Stimulated activated CD8-positive, alpha-beta memory T cell treated with anti-CD3 and anti-CD28 coated beads, Interleukin-2, amount 100 ng/mL, for 1 hour (primary cell): ENCODE measurements at places on chromosomes 5 and 9.

GRCh38 chr9:133303266-133304157 is 28.5 kb upstream of the ABO start:
- no peak for DNase-seq

DNA sequence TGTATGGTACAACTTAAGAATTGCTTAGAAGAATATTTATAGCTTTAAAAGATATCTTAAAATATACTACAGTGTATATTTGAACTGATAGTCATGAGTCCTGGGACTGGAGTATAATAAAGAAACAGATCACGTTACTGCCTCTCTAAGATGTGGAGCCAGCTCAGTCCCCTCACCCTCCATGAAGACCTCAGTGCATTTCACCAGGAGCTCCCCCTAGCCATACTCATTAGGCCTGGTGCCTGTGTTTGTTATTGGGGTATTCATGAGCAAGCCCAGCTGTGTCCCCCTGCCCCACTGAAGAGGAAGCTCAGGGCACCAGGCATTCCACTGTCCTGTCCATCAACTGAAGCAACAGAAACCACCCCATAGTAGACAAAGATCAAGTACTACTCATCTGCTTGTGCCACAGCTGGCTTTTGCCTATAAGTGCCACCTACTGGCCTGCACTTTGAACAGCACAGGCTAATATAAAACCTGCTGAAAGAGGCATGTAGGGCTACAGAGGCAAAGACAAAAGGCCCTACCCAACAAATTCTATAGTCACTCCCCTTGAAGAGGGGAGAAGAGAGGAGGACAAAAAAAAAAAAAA is 850.2 kb upstream of the NUDT12 start:
- DNase-seq = no peak

GRCh38 chr9:134377976-134378375 is 51.7 kb downstream of the RXRA start:
- DNase-seq = no peak

- DNase-seq = no peak
Observed at GRCh38 chr9:114507726-114508125, 2.5 kb upstream of the WHRN start.

DNA sequence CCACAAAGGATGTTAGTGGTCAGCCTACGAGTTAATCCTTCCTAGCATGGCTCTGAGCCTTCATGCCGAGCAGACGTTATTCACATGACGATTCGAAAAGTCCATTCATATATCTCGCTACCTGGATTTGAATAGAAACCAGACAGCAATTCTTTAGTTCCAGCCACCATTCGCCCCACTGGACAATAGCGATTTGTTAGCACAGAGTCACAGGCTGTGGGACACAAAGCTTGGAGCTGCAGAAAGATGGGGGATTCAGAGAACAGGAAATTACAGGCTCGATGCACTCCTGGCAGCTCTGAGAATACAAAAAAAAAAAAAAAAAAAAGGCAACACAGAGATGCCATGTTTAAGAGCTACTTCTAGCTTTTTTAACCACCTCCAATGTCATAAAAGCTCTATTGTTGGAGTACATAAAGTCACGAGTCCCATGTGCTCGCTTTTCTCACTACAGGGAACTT is 110.7 kb downstream of the NR6A1 start:
- no peak for DNase-seq

GRCh38 chr5:158943057-158943456 is 156.7 kb downstream of the EBF1 start:
- DNase-seq = no peak

DNA sequence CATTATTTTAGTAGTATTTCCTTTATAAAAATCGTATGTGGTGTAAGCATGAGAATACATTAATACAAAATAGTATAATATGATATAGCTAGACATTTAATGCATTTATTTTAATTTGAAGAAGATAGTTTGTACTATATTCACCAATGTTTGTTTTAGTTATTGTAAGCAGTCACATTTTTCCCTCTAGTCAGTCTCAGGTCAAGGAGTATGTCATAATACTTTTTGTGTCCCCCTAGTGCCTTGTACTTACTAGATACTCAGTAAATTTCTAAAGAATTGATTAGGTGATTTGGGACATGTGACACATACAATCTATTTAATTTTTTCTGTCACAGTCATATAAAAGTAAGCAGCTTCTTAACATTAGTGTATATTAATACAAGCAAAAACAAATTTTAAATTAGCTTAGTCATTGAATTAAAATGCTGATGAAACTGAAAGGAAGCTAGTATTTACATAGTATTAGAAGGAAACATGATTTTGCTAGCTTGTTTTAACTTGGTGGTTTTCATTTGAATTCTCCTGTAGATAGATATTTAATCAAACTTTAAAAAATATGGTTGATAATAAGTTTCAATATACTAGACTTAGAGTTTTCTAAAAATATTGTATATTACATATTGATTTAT is 242.2 kb downstream of the FER start:
- DNase-seq = no peak

GRCh38 chr5:103402851-103403250 is 144.3 kb downstream of the MACIR start:
- DNase-seq = no peak

GRCh38 chr9:8160787-8161186 is 361.2 kb upstream of the DMAC1 start:
- DNase-seq = no peak

DNA sequence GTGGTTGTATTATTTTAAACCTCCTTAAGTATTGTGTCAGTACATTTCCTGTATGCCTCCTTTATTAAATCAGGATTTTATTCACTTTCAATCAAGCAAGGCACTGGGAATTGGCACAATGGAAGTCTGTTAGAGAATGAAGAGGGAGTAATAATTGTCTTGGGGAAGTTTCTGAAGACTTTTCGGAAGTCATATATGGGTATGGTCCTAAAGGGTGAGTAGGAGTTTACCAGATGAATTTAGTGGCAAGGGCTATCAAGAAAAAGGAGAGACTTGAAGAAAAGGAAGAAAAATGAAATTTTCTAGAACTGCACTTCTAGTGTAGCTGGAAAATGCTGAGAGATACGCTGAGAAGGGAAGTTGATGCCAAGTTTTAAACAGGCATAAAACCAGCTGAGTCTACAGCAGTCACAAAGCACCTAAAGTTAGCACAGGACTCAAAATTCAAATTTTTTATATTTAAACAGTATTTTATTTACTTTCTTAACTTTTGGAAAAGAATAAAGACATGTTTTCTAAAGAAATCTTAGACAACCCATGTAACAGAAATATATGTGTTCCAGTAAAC is 184.9 kb downstream of the SMC2 start:
- no peak for DNase-seq

DNA sequence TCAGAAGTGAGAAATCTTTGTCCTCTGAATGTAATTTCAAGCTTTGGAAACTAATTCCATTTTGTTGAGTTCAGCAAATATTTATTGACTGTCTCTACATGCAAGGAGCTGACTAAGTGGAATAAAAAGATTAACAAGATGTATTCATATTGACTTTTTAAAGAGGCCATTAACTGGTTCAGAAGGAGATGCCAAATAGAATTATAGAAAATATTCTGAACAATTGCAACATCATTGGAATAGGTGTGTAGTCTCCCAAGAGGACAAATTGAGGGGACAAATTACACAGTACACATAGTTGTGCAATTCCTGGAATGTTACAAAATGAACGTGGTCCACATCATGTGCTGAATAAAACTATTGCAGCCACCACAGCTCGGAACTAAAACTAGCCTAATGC is 224.2 kb downstream of the NPR3 start:
- no peak for DNase-seq

- DNase-seq = no peak
Observed at GRCh38 chr9:15271403-15271802, 35.6 kb downstream of the TTC39B start.

- DNase-seq = no peak
Observed at GRCh38 chr5:148913985-148914431, 87.6 kb downstream of the ADRB2 start.

- no peak for DNase-seq
Observed at GRCh38 chr5:156794687-156795086, 55.4 kb upstream of the PPP1R2B start.
